Neural crest cell (in vitro differentiated cells): ENCODE measurements at places on chromosomes 5 and 9.
A peak's percentile ranks its signal among the peaks of the same experiment; 100 is the strongest.

GRCh38 chr5:77972469-77973252 is 196.5 kb upstream of the TBCA start:
- no peak for DNase-seq

GRCh38 chr9:122954253-122954691 is 13.5 kb downstream of the RABGAP1 start:
- no peak for DNase-seq

- no peak for DNase-seq
Observed at GRCh38 chr9:95341293-95341962, 23.9 kb upstream of the FANCC start.

GRCh38 chr9:36217256-36217968 is 26.7 kb downstream of the CLTA start:
- no peak for DNase-seq

- DNase-seq: no peak
Observed at GRCh38 chr5:52543594-52543993, 244.1 kb upstream of the ITGA1 start.

- DNase-seq: no peak
Observed at GRCh38 chr9:116352958-116353357, 199.4 kb downstream of the PAPPA start.

DNA sequence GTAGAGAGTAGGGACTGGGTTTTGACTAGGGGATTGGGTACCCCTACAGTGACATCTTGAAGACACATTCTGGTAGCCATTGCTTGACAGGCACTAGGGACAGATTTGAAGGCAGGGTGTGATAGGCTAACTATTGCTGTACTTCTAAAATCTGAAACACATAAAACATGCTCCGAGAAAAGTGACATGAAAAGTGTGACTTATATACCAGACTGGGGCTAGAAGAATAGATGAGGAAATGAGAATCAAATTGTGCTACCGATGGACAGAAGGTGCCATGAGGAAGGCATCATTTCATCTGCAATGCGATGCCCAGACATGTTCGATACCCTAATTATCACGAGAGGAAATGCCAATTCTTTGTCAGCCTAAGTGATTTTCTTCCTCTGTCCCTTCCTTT is 475.8 kb downstream of the SPOCK1 start:
- no peak for DNase-seq

- no peak for DNase-seq
Observed at GRCh38 chr5:133196441-133197085, 144.8 kb downstream of the HSPA4 start.

GRCh38 chr9:479971-480350 is 265.3 kb downstream of the DOCK8 start:
- no peak for DNase-seq

DNA sequence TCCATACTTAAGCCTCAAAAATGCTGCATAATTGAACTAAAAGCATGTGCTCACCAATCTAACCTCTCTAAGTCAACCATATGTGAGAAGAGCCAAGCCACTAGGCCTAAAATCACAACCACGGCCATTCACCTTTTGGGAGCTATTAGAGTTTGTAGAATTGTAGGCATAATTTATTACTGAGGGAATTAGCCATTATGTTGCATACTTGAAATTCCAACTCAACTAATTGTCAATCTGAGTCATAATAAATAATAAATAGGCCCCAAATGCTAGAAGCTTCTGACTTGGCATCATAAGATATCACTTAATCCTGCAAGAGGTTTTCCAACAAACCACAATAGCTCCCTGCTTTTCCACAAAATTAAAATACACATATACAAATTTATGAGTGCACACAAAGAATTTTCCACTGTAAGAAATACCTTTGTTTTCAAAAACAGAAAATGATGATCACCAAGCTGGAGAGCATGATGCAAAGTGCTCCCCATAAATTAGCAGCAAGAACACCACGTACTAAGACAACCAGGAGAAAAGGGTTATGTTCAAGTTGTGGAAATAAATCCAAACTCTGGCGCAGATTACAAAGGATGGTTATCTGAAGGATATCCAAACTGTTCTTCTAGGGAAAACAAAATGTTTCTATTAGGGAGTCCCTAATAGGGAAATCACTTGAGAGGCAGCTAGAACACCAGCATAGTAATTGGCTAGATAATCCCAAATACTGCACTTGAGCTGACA is 250.0 kb upstream of the SLC30A5 start:
- no peak for DNase-seq

GRCh38 chr9:6007058-6007769 is 8.2 kb downstream of the RANBP6 start:
- peak; percentile 75 for DNase-seq

DNA sequence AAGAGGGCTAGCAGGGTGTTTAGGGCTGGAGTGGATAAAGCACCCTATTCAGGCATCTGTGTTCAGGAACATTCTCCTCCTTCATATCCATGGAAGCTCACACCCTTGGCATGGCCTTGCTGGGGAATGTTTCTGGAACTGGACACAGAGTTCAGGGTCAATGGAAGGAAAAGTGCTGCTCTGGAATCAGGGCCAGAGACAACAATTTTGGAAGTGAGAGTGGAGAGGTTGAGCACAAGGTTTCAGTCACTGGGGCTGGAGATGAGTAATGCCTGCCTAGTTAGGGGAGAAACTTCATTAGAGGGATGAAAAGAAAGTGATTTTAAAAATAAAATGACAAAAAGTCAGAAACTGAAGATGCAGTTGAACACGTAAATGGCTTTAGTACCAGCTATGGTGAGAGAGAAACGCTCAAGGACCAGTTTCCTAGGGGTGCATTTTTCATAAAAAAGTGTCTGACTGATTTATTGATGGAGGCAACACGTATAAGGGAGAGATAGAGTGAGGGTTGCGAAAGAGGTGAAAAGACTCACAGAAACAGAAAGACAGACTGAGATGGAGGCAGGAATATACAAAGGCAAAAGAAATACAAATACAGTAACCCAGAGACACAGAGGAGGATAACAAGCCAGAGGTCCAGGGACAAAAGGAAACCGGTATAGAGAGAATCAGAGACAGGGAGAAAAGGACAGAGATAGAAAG is 8.0 kb upstream of the TNFSF15 start:
- no peak for DNase-seq

- no peak for DNase-seq
Observed at GRCh38 chr5:33275921-33276627, 164.7 kb upstream of the TARS1 start.

DNA sequence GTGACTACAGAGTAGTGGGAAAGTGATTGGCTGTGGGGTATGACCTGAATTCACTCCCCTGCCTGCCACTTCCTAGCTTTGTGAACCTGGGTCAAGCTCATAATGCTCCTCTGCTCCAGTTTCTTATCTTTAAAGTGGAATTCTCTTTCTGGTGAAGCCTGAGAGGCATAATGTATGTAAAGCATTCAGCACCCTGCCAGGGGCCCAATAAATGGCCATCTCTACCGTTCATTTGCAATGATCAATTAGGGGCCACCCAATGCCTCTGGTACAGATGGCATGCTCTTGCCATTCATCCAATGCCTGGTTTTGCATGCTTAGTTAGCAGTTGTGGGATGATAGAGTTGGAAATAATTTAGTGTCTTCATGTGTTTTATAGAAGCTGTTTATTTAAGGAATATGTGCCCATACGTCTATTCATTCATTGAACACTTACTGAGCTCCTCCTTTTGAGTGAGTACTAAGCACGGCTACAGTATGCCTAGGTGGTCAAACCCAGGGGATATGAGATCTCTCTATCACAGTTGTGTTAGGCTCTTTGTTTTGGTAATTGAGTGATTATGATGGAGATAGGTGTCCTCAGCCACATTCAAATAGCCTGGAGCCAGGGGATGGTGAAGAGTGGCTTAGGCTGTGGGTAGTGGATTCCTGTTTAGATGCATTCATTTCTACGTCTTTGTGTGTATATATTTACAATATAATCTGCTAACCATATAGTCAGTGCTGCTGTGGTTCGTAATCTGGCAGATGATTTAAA is 15.3 kb downstream of the ZNF462 start:
- DNase-seq: no peak

- no peak for DNase-seq
Observed at GRCh38 chr5:88979726-88980125, 96.7 kb upstream of the MEF2C start.

DNA sequence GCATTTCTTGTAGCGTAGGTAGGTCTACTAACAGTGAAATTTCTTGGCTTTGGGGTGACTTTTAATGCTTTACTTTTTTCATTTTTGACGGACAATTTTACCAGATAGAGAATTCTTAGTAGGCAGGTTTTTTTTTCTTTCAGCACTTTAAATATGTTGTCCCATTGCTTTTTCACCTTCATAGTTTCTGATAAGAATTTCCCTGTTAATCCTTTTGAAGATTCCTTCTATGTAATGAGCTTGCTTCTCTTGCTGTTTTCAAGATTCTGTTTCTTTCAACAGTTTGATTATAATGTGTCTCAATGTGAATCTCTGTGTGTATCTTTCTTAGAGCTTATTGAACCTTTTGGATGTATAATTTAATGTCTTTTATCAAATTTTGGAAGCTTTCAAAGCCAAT is 35.5 kb downstream of the PBX3 start:
- no peak for DNase-seq

- no peak for DNase-seq
Observed at GRCh38 chr9:74644023-74644422, 146.9 kb downstream of the RORB start.

- DNase-seq: no peak
Observed at GRCh38 chr5:71652349-71652748, 65.2 kb downstream of the MCCC2 start.

DNA sequence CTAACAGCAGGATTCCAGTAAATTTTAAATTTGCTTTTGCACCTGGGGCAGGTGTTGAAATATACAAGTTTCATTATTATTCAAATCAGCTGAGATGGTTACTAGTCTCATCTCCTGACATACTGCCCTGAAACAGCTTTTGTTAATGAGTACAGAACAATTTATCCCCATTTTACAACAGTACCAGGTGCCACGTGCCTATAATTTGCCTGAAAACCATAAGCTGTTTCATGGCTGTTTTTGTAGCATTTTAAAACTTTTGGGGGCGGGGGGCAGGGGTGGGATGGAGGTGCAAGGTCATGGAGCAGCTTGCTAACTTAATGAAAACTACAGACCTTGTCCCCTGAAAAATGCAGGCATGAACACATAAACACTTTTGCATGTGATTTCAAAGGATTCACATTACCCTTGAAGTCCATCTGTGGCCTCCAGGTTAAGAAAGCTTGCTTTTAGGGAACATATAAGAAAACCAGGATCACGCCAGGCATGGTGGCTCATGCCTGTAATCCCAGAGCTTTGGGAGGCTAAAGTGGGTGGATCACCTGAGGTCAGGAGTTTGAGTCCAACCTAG is 42.1 kb downstream of the TIMD4 start:
- DNase-seq: no peak

- no peak for DNase-seq
Observed at GRCh38 chr5:93782978-93783377, 41.6 kb upstream of the POU5F2 start.

- DNase-seq: no peak
Observed at GRCh38 chr5:135034236-135034962, 371 bp upstream of the PITX1 start.

GRCh38 chr5:172293054-172293744 is 9.6 kb upstream of the UBTD2 start:
- DNase-seq: peak; percentile 54

- no peak for DNase-seq
Observed at GRCh38 chr5:126096442-126097006, 326.7 kb upstream of the GRAMD2B start.

DNA sequence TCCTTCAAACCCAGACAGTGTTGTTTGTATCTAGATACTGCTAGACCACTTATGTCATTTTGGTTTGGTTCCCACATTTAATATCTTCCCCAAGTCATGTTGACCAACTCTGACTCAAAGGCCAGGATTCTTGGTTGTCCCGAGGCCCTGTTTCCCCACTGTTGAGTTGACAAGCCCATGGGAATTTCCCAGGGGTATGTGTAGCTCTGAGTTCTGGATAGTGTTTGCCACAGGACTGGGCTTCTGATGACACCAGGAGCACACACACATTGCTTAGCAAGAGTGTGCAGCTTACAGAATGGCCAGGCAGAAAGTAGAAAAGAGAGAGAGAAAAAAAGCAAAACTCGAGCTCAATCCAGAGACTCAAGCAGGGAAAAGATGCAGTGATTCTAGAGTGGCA is 214.4 kb downstream of the NXNL2 start:
- no peak for DNase-seq

DNA sequence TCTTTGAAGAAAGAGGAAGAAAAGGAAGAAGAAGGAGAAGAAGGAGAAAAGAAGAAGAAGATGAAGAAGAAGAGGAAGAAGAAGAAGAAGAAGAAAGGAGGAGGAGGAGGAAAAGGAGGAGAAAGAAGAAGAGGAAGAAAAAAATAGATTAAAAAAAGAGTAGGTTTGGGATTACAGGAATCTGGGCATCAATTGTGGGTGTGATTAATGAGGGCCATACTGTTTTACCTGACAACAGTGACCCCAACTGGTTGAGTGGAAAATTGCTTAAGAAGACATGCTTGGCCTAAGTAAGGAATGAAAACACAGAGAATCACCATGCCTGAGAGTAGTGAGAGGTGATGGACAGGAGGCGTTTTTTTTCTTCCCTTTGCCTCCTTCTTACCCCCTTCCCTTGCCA is 114.6 kb downstream of the FAM170A start:
- peak; percentile 4 for DNase-seq

DNA sequence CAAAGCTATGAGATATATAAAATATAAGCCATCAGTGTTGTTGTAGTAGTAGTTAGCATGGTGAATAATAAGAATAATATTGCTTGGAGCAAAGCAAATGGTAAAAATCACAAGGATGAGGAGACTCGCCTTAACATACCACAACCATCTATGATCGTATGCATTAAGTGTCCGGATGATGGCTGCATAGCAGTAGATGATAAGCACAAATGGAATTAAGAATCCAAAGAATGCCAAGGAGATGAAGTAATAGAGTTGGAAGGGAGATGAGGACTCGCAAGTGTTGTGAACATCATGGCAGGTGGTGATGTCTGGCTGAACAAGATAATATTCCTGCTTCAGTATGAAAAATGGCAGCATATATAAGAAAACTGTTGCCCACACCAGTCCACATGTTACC is 5.5 kb downstream of the F2RL2 start:
- no peak for DNase-seq

DNA sequence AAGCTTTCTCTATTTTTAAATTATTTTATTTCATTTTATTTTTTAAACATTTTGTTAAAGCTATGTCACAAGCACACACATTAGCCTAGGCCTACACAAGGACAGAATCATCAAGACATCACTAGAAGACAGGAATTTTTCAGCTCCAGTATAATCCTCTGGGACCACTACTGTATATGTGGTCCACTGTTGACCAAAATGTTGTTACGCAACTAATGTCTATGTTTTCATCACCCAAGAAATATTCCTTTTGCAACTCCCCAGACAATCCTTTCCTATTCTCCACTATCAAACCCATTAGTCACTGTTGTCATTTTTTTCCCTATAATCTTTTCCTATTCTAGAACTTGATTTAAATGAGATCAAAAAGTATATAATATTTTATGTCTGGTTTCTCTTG is 2371.7 kb upstream of the C9orf72 start:
- DNase-seq: no peak
